Renal cortical epithelial cell (primary cell): ENCODE measurements at places on chromosomes 12 and 14.

- DNase-seq = no peak
Measured at GRCh38 chr12:122856999-122857671, 21.9 kb downstream of the HIP1R start.

GRCh38 chr12:5535541-5535940, 103.6 kb downstream of the NTF3 start:
- no peak for DNase-seq

- no peak for DNase-seq
Measured at GRCh38 chr14:79375356-79375755, 835.9 kb downstream of the DIO2 start.

- no peak for DNase-seq
Measured at GRCh38 chr12:123150744-123151456, at the start of gene PITPNM2. Gene PITPNM2, minus strand, starts transcription at chr12:123151090. Its CDS starts 116,500 bp downstream, at chr12:123034590.

- DNase-seq = no peak
Measured at GRCh38 chr12:18932211-18932610, 194.3 kb downstream of the CAPZA3 start.

- DNase-seq = peak; percentile 69
Measured at GRCh38 chr12:45231515-45232145, 15.7 kb downstream of the ANO6 start.

- no peak for DNase-seq
Measured at GRCh38 chr14:41642789-41643188, 36.1 kb downstream of the LRFN5 start.

DNA sequence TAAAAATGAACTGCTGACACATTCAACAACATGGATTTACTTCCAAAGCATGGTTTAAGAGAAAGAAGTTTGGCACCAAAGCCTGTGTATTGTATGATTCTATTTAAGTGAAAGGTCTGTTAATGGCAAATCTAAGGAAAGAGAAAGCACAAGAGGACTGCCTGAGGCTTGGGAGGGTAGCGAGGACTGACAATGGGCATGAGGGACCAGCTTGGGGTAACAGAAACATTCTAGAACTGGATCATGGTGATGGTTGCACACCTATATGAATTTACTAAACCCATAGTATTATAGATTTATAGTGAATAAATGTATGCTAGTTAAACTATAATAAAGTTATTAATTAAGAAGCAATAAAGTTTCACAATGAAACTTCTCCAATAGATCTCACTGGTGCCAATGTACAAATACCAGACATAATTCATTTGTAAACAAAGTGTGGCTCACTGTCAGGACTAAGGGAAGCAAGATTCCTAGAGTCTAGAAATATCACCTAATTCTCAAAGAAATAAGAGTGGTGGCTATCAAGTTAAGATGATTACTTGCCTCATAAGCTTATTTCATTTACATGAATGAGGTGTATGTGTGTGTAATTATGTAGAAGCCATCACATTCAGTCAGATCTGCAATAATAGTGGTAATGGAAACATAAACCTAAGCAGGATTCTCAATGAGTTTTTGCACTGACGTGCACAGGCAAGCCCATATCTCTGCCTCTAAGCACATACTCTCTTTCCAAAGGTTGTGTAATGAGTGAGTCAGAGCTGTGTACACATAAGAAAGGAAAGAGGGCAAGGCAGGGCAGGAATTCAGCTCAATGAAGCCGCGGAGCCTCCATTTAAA, 353.4 kb downstream of the KCNH5 start:
- peak; percentile 68 for DNase-seq

GRCh38 chr12:69106482-69107118, 132.8 kb upstream of the CPSF6 start:
- DNase-seq = no peak

DNA sequence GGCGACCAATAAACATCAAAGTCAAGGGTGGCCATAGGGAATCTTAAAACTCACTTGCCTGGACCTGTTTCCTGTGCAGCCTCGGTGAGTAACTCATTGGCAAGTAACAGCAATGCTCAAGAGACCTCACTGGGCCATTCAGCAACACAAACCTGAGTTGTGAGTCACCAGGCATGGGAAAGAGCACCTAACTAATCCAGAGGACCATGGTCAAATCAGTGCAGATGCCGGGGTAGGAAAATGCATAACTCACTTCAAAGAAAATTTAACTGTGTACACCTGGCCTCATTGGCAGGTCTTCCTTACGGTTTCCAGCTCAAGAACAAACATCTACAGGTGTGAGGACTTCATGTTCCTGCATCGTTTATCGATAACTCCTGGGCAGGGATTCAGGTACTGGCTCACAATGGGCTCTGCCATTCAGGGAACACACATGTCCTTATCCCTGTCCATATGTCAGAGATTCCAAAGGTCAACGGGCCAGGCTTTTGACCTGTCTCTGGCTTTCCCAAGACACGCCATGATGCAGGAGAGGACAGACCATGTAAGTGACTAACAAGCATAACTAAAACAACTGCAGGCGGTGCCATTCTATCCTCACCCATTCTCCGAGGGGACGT, 211.8 kb downstream of the ANO2 start:
- DNase-seq = peak; percentile 72

DNA sequence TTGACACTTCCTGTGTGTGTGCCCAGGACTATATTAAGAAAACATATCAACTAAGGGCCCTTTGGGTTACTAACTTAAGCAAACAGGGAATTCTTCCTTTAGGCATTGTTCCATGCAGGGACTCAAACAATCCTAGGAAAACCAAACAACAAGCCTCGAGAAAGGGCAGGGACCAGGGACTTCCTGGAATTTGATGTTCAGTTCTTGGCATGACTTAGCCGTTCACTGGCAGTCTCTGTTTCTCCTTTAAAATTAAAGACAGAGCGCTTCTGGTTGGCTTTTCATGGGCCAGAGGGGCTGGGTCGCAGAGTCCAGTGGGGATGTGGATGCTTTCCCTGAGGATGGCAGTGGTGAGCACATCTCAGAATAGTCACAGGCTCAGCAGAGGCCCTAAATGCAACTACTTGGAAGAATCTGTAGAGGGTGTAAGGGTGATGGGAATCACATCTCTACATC, 35.2 kb downstream of the RNFT2 start:
- DNase-seq = peak; percentile 4

DNA sequence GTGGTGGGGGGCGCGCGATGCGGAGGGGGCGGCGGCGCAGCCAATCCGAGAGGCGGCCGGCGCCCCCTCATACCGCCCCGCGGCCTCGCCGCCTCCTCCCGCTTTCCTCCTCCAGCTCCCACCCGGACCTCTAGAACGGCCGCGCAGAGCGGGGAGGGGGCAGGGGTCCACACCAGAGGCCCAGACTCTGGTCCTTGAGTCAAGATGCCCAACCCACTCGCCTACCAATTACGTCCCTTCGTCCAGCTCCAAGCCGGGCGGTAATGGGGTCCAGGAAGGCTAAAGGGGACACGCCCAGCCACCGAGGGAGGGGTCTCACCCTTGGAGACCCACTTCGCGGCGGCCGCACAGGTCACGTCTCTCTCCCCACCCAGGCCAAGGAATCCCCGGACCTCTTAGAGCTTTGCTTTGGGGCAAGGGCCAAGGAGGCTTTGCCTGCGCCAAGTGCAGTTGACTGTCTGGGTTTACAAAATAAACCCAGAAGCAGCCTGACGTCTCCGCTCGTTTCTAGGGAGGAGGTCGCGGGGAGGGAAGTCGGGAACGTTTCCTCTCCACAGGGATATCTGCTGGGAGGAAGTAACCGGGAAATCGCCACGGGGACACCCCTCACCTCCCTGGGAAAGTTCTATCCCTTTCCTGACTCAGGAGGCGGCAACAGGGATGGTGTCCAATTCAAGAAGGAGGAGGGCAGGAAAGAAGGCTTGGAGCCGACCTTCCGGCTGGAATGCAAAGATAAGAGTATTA, 394 bp upstream of the AMIGO2 start:
- peak; percentile 55 for DNase-seq

DNA sequence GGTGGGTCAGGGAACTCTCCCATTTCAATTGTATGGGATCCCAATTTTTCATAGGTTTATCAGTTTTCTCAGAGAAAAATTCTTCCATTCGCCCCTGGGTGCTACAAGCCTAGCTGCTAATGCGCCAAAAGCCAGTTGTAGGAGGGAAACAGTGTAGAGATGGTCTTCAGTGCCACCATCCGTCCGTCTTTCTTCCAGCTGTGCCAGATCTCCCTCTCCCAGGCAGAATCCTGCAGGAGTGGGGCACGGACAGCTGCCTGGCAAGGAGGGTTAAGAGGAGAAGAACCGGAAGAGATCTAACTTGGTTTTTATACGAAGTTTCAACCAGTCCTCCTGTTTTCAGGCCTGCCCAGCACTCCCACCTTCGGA, 38.9 kb upstream of the FUT8 start:
- no peak for DNase-seq

DNA sequence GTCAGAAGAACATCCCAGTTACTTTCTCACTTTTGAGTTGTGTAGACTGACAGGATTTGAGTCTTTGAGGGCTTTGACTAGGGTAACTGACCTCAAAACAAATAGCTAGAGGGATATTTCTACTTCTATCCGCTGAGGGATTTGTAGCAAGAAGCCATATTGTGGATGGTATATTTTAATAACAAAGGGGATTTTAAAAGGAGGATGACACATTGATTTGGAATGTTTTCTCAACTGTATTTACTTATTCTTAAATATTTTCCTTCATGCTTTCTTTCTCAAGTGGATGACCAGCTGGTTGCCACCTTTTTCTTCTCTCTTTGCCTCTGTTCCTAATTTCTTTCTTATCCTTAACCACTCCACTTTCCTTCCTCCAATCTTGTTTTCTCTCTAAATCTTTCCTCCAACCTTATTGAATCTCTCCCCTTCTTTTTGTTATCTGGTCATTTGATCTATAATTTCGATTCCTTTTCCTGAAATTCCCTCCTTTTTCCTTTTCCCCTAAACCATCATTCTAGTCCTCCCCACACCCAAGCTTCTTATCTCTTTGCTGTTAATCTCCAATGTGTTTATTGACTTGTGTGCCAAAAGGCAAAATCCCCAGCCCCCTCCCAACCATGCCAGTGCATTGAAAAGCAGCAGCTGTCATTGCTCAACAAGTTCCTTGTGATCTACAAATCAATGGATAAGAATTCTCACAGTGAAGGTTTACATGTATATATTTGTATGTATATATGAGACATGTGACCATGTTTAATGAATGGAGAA, 411.6 kb downstream of the RAD51B start:
- peak; percentile 67 for DNase-seq

DNA sequence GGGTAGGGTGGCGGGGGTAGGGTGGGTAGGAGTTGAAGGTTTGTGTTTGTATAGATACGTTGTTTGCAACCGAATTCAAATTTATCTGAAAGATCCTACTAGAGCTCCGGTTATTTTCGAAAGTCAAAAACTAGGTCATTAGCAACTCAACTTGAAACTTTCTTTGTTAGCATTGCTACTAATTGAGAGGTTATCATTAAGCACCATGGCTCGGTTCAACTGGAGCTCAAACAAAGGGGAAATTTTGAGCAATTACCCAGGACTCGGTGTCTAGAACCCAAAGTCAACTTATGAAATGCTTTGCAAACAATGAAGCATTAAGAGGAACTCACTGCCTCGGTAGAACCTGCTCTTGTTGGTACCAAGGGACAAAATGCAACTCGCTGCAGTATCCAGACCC, 207.7 kb downstream of the BCAT1 start:
- DNase-seq = no peak

DNA sequence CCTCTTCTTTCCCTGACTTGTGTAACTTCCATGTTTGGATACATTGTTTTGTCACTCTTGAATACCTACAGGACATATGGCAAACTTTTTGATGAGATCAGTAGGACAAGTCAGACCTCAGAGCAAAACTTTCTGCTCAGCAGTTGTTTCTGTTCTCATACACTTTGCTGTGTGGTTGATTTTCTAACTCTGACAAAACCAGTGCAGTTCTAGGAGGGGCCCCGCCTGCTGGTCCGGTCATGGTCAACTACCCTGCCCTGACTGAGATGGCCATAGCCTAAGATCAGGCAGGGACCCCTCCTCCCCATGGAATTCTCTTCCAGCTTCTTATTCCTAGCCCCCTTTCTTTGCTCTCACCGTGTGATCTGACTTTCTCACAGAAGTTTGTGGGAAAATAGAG, 92.8 kb downstream of the OTOGL start:
- no peak for DNase-seq

DNA sequence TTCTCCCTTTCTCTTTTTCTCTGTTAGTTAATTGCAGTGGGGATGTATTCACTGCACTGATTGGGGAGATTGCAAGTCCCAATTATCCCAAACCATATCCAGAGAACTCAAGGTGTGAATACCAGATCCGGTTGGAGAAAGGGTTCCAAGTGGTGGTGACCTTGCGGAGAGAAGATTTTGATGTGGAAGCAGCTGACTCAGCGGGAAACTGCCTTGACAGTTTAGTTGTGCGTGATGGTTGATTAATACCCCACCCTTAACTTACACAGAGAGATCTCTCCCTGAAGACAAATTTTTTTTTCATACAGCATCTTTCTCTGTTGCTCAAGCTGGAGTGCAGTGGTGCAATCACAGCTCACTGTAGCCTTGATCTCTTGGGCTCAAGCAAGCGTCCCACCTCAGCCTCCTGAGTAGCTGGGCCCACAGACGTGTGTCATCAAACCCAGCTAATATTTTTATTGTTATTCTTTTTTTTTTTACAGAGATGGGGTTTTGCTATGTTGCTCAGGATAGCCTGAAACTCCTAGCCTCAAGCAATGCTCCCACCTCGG, 4.6 kb downstream of the C1S start:
- no peak for DNase-seq

GRCh38 chr14:104549536-104550339, 29.8 kb upstream of the C14orf180 start:
- no peak for DNase-seq

DNA sequence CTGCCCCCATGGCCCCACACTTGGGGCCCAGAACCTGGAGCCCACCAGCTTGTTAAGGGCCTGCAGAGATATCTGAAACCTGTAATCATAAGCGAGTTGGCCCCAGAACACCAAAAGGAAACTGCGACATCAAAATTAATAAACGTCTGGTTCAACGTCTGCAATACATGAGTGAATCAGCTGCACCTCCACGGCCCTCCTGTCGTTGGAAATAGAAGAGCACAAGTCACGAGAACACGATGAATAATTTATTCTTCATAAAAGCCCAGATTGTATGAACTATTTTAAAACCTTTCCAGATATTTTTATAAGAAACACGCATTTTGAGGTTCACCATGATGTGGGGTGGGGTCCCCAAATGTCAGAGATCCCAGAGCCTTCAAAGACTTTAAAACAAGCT, 9.7 kb upstream of the CMKLR1 start:
- DNase-seq = no peak

GRCh38 chr12:131800594-131801135, 27.5 kb upstream of the MMP17 start:
- DNase-seq = no peak

GRCh38 chr12:88725592-88726143, 145.4 kb upstream of the KITLG start:
- no peak for DNase-seq
